ENCODE measurements at places on chromosomes 3 and 15.

- DNase-seq: no peak
These were observed 169.7 kb upstream of the BFSP2 start for GRCh38 chr3:133230195-133230594.

GRCh38 chr3:95352471-95352870, 1289.6 kb downstream of the NSUN3 start:
- DNase-seq: no peak

GRCh38 chr3:188842639-188843038, 329.1 kb upstream of the TPRG1 start:
- no peak for DNase-seq

- no peak for DNase-seq
These were observed 53.5 kb downstream of the MAGEF1 start for GRCh38 chr3:184658223-184658928.

GRCh38 chr3:9808345-9809037, 1.6 kb upstream of the TTLL3 start:
- no peak for DNase-seq

DNA sequence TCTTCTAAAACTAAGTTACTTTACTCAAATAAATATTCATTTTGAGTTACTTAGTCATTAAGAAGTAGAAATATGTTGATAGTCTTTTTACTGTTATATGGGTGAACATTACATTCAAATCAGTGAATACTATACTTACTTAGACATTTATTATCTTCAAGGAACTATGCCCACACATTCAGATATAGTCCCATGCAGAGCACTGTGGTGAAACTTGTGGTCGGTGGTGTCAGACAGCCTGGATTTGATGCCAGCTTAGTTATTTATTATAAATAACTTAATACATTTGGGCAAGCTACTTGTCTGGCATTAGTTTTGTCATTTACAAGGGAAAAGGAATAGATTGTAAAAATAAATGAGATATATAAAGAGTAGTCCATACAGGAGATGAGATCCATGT, 149.5 kb downstream of the RAP2B start:
- DNase-seq: no peak

DNA sequence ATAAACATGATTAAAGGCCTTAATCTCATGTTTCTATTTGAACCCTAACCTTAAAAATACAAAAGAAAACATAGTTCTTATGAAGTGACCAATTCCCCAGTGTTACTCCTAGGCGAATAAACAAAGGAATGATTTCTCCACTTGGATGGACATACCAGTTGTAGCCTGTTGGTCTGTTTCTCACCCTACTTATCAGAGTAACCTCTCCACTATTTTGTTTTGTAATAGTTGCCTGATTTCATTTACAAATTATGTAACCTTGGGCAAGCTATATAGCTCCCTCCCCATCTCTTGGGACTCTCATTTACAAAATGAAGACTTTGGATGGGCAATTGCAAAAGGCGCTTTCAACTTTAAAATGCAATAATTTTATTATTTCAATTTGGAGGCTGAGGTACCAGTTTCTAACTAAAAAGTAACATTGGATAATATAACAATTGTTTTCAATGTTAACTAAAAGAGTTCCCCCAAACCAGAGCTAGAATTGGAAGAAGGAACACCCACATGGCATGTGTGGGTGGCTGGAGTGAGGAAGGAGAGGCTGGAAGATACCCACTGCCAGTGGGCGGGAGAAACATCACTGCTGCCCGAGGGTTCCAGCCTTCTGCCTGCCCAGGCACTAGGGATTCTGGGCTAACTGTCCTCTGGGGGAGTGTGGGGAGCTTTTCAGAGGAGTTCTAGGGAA, 74.2 kb downstream of the RFTN1 start:
- DNase-seq: no peak

DNA sequence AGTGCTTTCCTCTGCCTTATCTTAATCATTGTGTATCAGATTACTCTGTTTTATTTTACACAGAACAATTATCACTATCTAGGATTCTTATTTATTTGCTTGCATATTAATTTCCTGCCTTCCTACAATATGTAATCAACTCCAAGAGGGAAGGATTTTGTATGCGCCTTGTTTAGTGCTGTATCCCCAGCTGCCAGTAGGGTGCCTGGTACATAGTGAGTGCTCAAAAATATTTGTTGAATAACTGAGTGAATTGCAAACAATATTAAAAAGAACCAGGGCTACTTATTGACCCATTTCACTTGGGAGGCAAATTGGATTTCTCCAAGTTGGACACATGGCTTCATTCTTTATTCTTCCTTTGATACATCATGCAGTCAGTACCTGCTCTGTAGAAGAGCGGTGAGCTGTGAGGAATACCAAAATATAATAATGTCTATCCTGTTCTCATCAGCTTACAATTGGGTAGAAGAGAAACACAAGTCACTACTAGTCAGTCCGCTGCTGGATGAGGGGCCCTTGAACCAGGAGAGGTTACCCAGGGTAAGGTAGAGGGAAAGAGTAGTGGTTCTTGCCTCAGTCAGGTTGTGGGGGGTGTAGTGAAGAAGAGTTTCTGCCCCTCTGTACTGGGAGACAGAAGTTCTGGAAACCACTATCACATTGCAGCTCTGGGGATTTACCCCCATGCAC, 233.9 kb upstream of the ZBTB20 start:
- no peak for DNase-seq

GRCh38 chr15:69026355-69026754, 11.9 kb downstream of the NOX5 start:
- no peak for DNase-seq

- no peak for DNase-seq
These were observed 21.7 kb upstream of the KPNA4 start for GRCh38 chr3:160587105-160587504.

GRCh38 chr15:57216288-57216687, 160.0 kb upstream of the CGNL1 start:
- DNase-seq: peak; percentile 42

- no peak for DNase-seq
These were observed 37.8 kb upstream of the TASOR start for GRCh38 chr3:56720849-56721248.

GRCh38 chr3:194251461-194251860, 99.7 kb downstream of the CPN2 start:
- no peak for DNase-seq

GRCh38 chr3:72380711-72381493, 467.3 kb downstream of the SHQ1 start:
- no peak for DNase-seq

DNA sequence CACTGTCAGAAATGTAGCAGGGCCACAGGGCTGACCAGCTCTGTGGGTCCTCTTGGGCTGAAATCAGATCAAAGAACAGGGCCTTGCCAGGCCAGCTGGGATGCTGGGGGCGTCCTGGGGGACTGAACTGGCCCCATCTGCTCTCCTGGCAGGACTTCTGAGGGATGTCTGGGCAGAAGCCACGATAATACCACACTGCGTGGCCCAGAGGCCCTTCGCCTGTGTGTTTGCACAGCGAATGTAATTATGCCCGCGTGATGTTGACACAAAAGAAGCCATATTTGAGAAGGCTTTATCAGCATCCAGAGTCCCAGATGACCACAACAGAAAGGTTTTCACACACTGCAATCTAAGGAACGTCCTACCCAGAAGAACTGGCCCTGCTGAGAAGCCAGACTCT, 174.0 kb downstream of the RAB11A start:
- no peak for DNase-seq

GRCh38 chr3:191342006-191342405, 11.7 kb upstream of the UTS2B start:
- no peak for DNase-seq

DNA sequence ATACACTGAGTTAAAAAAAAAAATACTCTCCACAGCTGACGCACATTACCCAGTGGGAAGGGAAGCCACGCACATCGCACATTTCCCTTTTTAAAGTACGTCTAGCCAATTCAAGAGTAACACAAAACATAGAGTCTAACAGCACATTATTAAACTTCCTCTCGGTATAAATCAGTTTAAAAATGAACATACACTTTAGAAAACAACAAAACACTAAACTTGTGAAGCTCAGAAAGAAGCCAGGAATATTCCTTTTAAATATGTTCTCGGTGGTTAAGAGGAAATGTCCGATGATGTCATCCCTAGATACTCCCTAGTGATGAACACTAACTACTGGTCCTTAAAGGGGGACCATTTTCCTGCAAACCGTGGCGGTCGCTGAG, 721 bp downstream of the MYEF2 start:
- DNase-seq: no peak

GRCh38 chr3:78112291-78113010, 1072.6 kb downstream of the ROBO2 start:
- DNase-seq: no peak

- DNase-seq: peak; percentile 58
These were observed 194.8 kb upstream of the DPH6 start for GRCh38 chr15:35740761-35741160.

All from GM04504 (cell line).